ENCODE measurements at places on chromosomes 16 and 17.

DNA sequence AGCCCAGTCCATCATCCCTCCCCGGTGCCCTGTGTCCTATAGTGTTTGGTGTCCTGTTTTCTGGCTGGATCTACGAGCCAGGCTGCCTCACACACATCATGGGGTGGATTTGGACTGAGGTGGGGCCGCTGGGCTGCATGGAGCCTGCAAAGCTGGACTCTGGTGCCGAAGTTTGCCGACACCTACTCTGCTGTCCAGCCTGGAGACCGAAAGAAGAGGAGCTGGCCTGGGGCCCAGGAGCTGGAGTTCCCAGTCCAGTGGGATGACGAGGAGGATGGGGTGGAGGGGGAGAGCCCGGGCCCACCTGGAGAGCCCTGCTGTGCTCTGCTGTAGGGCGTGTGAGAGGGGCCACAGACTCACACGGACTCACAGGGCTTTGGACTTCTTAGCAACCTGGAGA lies 40.3 kb upstream of the ENPP7 start:
- no peak for DNase-seq

- no peak for DNase-seq
These were observed 79.8 kb downstream of the TBC1D16 start for GRCh38 chr17:79955691-79956440.

DNA sequence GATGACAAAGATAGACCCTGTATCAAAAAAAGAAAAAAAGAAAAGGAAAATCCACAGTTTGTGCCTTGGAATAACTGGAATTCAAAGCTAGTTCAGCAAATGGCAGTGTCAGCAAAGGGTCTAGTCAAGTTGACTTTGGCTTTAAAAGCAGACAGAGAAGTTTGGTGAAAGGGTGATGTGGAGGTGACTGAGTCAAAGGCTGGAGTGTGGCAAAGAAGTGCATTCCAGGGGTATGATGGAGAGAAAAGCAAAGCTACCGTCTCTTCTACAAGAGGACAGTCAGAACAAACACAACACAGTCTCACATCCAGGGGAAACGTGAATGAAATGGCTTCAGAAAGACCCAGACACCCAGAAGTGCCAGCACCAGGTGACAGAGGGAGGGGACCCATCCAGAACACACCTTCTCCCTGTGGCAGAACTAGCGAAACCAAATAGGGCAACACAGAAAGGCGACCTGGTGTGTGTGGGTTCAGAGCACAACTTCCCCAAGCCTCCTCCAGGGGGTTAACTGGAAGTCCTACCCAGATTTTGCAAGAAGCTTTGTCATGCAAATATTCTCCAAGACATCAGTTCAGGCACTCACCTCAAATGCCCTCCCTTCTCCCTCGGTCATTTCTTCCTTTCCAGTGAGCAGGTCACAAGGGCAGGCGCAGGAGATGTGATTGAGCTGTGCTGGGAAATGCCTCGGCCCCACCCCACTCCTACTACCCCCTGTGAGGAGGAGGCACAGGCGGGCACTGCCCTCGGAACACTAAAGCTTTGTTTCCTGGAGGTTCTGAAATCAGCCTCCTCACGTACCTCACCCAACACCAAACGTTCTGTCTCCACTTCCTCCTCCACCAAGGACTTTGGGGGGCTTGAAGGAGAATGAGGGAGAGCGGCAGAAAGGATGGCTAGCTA lies 481.9 kb downstream of the SOX9 start:
- no peak for DNase-seq

DNA sequence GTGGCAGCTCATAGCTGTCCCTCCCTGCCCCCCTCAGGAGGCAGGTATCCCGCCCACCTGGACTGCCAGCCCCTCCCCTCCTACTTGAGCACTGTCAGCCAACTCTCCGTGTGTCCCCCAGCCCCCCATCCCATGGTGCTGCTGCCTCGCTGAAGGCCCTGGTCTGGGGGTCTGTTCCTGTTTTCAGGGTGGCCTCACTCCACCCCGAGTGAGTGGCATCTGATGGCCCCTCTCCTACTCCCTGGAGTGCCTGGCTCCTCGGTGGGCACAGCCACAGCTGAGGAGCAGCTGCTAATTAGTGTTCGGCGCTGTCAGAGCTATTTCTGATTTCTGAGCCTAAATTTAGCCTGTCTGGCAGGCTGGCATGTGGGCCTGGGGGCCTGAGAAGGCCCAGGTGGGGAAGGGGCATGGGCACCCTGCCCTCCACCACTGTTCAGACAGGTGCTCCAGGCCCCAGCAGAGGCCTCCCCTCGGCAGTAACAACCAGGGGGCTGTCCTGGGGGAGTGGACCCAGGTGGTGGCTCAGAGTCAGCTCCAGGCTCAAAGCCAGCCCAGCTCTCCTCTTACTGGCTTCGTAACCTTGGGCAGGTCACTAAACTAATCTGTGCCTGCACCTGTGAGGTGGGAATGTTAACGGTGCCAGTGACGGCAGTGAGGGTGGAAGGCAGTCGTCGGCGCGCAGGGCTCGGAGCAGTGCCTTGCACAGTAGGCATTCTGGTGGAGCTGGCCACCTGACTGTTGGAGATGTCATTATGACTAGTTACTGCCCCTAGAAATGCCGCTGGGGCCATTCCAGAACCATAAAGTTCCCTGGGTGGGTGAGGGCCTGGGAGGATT lies 6.5 kb downstream of the FMNL1 start:
- no peak for DNase-seq

- DNase-seq = no peak
These were observed 25.0 kb downstream of the LGALS3BP start for GRCh38 chr17:78954684-78955083.

DNA sequence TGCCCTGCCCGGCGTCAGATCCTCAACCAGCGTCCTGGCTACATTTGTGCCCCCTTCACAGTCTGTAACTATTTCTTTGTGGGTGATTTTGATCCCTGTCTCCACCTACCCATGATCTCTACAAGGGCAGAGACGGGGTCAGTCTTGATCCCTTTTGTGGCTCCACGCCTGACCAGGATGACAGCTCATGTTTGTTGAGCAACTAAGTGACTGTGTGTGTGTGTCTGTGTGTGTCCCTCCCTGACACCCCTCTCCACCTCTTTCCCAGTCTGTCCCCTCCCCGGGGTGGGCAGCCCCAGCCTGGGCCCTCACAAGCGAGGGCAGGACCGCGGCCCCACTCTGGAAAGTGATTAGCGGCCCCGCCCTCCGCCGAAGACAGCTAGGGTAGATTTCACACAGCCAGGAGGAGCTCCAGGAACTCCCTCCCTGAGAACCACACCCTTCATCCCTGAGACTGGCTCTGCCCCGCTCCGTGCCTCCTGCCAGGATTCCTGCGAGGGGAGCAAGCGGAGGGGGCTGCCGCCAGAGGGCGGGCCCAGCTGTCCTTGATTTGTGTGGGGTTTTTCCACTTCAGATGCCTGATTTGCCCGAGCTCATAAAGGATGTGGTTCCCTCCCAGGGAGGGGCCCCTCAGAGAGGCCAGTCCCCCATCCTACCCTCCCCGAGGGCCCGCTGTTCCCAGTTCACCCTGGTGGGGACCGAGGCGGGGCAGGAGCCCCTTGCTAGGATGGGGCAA lies 5.3 kb upstream of the HS3ST6 start:
- peak; percentile 8 for DNase-seq

- no peak for DNase-seq
These were observed 1.3 kb upstream of the SENP3 start for GRCh38 chr17:7560172-7561027.

All from stimulated activated CD4-positive, alpha-beta T cell treated with anti-CD3 and anti-CD28 coated beads, Interleukin-12 subunit alpha, Interleukin-12 subunit beta, amount 100 ng/mL, for 48 hours (primary cell).